Left renal cortex interstitium (tissue), 4 donors: ENCODE measurements at places on chromosomes 13 and 19.

GRCh38 chr13:61151062-61151461 lies 264.6 kb downstream of the PCDH20 start:
- no peak for DNase-seq

DNA sequence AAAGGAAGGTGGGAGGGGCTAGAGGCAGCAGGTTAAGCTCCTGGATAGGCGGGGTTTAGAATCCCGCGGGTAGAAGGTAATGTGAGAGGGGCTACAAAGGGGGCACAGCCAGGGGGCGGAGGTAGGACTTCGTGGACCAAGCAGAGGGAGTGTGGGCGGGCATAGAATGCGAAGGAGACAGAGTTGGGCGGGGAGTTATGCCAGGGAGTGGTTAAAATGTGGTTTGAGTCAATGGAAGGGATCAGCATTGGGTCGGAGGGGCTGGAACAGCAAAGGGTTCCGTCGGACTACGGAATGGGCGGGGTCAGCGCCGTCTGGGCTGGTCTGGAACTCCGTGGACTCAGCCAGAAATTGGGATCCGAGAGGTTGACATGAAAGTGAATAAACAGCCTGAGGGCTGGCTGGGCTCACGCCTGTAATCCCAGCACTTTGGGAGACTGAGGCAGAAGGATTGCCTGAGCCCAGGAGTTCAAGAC lies 3.0 kb downstream of the LTBP4 start:
- no peak for DNase-seq

GRCh38 chr13:84126671-84127171 lies 244.4 kb upstream of the SLITRK1 start:
- DNase-seq, result no peak

- no peak for DNase-seq
Measured at GRCh38 chr13:42149136-42149535, 100.7 kb downstream of the DGKH start.

DNA sequence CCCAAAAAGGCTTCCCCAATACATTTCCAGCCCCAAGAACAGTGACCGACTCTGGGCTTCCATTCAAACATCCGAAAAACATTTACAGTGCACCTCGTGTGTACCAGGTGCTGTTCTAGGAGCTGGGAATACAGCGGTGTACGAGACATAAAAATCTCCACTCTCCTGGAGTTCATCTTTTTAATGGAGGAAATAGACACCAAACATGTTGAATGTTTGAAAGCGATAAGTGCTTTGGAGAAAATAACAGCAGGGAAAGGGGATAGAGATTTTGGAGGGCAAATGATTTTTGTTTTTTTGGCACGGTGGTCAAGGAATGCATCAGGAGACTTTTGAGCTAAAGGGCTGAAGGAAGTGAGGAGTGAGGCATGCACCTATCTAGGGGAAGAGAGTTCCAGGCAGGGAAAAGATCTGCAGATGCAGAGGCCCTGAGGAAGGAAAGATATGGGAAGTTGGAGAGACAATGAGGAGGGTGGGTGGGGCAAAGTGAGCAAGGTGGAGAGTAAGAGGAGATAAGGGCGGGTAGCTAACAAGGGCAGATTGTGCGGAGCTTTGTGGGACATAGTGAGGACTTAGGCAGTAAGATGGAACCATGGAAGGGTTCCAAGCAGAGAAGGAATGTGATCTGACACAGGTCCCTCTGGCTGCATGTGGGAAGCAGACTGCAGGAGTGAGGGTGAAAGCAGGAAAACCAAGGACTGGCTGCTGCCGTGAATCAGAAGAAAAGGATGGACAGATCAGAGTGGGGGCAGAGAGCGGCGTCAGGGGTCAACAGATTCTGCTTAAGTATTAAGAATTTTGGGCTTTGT lies 703 bp upstream of the FBL start:
- peak; percentile 43 for DNase-seq

- no peak for DNase-seq
Measured at GRCh38 chr13:45584816-45585215, 30.7 kb downstream of the ERICH6B start.

GRCh38 chr19:19169236-19170052 lies 619 bp downstream of the MEF2B start:
- DNase-seq, result no peak

DNA sequence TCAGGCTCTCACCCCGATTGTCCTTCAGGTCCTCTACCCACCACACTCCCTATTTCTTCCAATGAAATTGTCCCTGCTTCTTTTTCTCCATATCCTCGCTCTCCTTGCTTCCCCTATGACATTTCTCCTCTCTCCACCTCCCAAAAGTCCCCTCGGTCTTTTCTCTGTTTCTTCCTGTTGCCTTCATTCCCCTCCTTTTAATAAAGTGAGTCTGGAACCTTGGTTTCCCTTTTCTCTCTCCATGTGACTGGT lies 676 bp upstream of the ZNF574 start:
- peak; percentile 26 for DNase-seq

DNA sequence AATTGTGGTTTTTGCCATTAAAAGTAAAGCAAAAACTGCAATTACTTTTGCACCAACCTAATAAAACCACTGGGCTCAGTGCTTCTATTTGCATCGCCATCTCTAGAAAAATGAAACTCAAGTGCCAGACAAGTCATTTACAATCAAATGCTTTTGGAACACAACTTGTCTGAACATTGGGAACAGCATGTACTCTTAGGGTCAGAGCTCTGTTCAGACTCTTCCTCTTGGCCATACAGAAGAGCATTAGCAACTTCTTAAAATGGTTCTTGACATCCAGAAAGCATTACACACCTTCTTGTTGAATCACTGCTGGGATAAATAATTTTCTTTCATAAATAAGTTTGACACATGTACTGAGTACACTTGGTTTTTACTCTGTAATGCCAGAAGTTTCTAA lies 272.5 kb downstream of the DCLK1 start:
- DNase-seq, result no peak
